Ovary (tissue), 10 donors: ENCODE measurements at places on chromosomes 6 and 20. TPM values are rescaled to one million over a fixed set of nuclear protein-coding genes. Genes with fewer than 3 reads are reported as not detected.

Gene NECAB3
- total RNA-seq, result 166 TPM

Gene IP6K3
- total RNA-seq, result 0.43 TPM

Gene SEC23B
- 38.8 TPM for total RNA-seq

Gene TXNDC5
- total RNA-seq, result 91.6 TPM

Gene LINC00237
- total RNA-seq, result not detected

Gene LAMA2
- 193 TPM for total RNA-seq

DNA sequence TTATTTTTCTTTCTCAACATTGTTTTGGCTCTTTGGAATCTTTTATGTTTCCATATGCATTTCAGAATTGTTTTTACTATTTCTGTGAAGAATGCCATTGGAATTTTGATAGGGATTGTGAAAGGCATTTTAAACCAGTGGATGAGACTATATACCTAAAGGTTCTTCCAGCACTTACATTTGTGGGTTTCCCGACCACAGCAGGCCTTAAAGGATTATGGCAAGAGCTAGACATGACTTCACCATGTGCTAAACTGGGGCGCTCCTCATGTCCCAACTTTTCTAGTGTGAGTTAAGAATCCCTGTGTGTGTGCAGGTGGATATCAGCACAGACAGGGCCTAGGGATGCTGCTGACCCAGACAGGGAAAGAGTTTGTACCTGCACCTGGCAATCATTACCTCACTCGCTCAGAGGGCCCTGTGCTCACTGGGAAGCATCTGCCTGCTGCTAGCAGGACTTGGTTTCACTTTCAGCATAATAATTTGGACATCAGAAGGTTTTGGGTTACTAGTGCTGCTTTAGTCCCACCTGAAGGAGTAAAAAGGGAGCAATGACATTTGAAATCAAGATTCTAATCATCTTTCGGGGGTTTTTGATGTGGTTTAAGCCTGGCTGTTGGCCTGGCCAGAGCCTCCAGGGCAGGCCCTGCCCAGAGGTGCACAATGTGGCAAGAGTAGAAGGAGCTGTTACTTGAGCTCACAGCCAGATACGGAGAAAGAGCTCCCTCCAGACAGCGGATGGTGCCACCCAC, 137.1 kb downstream of the CDC5L start:
- DNase-seq, result no peak

DNA sequence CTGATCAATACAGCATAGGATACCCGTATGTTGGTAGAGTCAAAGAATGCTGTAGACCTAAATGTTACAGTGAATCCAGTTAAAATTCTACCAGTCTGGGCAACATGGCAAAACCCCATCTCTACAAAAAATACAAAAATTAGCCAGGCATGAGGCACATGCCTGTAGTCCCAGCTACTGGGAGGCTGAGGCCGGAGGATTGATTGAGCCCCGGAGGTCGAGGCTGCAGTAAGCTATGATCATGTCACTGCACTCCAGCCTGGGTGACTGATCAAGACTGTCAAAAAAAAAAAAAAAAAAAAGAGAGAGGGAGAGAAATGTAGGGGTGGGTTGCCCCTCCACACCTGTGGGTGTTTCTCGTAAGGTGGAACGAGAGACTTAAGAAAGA, 167.5 kb downstream of the SLC16A10 start:
- DNase-seq, result no peak

DNA sequence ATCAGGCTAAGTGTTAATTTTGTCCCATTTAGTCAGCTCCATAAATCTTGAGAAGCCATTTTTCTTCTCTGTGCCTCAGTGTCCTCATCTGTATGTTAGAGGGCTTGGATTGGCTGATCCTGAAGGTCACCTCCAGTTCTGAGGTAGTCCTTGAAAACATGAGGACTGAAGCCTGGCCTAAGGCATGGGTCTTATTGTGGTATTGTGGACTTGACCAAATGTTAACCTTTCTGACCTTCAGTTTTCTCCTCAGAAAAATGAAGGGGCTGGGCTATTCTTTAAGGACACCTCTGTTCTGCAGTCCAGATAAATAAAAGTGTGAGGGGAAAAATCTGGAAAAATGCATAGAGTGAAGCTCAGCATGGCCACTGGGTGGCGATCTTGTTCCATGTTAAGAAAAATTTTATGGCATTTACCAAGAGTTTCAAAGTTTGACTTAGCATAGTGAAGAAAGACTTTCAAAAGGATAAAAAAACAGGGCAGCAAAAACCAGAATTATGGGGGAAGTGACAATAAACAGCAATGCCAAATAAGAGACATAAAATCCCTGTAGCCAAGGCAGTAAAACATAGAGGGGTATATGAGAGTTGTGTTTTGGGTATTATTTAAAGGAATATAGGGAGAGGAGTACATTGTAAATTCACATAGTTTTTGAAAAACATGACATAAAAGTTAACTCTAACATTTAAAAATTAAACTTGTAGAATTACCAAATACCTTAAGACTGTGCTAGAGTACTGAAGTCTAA, 13.2 kb upstream of the TFB1M start:
- DNase-seq, result peak; percentile 68

DNA sequence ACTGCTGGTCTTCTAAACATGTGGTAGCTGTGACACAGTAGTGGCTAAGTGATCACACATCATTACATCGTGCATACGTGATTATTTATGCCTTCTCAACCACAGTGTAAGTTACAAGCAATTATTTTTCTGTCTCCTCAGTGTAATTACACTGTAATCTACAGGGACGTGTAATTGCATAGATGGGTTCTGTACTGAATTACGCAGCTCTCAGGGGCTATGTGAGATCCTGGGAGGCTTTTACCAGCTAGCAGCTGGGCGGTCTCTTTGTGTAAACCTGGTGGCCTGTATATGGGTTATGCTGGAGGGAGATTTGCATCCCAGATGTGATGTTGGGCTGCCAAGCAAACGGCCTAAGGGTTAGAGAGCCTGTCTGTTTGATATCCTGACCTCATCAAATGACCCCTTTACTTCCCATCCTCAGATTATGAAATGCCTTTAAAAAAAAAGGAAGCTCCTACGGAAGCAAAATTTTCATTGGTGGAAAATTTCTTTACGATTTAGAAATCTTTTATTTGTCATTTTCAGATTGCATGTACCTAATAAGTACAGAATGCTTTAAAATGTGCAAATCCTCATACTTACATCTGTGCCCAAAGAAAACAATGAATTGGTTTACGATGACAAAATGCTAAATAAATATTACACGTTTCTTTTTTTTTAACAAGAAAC, 402.8 kb upstream of the JAG1 start:
- DNase-seq, result no peak

- DNase-seq, result no peak
Measured at GRCh38 chr20:31819083-31819784, at the start of gene MYLK2. MYLK2 (plus strand) TSS chr20:31819356; CDS start chr20:31819581, 225 bp downstream.

- DNase-seq, result no peak
Measured at GRCh38 chr20:53352727-53353440, 240.8 kb downstream of the ZNF217 start.

GRCh38 chr6:168313431-168314011, 6.1 kb downstream of the DACT2 start:
- no peak for DNase-seq

GRCh38 chr6:31690231-31691077, 9.6 kb upstream of the LY6G5C start:
- no peak for DNase-seq

DNA sequence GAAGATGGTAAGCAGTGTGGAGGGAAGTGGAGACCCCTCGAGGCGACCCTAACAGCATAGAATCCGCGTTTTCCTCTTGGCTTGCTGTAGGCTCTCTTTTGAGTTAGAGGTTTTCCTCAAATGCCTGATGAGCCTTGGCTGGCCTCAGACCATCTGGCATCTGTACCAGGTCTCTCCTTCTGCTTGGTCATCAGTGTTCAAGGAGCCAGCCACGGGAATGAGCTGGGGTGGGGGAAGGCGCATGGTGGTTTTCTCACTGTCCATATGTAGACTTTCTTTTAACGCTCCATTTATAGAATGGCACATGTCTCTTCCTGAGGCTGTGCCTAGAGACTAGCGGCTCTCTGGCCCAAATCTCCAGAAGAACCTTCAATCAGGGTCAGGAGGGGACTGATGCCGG, 8.1 kb upstream of the GUCA1A start:
- no peak for DNase-seq

DNA sequence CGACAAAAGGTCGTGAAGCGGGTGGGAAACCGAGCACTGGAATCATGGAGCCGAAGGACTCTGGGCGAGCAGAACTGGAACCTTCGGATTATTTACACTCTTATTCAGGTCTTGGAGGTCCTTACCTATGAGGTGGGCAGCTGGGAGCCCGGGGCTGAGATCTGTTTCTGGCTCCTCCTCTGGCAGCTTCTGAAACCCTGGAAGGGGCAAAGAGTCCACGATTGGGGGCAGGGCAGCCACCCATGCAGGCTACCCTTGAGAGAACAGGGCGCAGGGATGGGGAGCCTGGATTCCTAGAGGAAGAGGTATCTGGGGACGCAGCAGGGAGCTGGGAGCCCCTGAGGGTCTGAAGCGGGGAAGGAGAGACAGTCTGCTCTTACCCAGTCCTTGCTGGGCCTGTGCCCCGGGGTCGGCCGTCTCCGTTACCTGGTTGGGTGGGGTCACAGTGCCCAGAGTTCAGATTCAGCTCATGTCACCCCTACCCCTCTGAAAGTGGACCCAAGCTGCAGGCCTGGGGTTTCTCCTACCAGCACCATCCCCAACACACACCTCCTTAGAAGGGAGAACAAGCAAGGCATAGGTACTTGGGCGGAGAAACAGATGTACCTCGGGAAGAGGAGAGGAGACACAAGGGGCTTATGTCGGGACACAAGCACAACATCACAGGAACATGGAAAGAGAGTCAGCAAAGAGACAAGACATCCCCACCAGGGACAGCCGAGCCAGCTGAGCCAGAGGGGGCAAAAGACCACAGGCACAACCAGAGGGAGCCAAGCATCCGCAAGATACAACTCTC, 592 bp downstream of the LTB start:
- DNase-seq, result no peak

- no peak for DNase-seq
Measured at GRCh38 chr6:135159531-135159930, 21.6 kb upstream of the MYB start.

- no peak for DNase-seq
Measured at GRCh38 chr6:166476634-166477215, 94.0 kb upstream of the MPC1 start.

DNA sequence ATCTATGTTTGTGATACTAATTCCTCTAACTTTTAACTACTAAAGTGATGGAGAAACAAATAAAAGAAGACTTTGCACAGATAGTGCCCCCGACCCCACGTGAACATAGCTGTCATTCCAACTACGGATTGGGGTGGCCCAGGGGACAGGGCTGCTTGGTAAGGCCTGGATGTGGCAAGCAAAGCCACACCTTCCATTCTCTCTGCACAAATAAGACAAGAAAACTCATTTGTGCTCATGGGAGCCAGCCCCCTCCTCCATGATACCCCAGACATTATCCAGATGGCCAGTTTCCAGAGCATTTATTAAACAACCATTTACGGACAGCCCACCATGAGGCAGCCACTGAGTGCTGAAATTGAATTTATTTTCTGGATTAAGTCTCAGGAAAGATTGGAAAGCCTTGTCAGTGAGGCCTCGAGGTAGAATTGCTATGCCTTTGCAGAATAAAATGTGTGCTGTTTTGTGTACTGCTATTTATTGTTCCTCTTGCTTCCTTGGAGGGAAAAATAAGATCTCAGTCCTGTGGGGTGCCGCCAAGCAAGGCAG, 151.2 kb downstream of the UNC5CL start:
- DNase-seq, result no peak

GRCh38 chr6:70685494-70686180, 18.0 kb downstream of the SMAP1 start:
- DNase-seq, result no peak

- no peak for DNase-seq
Measured at GRCh38 chr20:7912551-7912950, 27.7 kb downstream of the HAO1 start.

- DNase-seq, result no peak
Measured at GRCh38 chr6:130152908-130153510, 69.7 kb downstream of the SAMD3 start.
